Cardiac fibroblast (primary cell): ENCODE measurements at places on chromosomes 16 and 17.

- DNase-seq: no peak
These were observed 472 bp upstream of the NME2 start for GRCh38 chr17:51165680-51166197.

DNA sequence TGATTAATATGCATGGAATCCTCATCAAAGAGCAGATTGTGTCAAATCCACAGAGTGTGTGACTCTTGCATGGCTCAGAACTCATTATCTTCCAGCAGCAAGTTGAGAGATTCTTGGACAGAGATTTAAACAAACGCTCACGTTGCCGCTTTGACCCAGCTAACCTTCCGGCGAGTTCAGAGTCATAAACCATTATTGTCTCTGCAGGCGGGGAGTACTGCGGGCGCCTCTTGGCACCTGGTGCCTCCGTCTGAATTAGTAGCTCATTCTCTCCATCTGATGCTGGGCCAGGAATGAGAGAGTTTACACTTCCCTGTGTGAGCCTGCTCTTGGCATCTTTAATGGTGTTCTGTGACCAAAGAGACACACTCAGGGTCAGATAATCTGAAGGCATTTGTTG, 138.6 kb upstream of the WSCD1 start:
- DNase-seq: no peak

- DNase-seq: no peak
These were observed 236.1 kb upstream of the C16orf82 start for GRCh38 chr16:26830428-26831127.

GRCh38 chr17:13002761-13003453, 14.9 kb downstream of the ELAC2 start:
- DNase-seq: peak; percentile 82

DNA sequence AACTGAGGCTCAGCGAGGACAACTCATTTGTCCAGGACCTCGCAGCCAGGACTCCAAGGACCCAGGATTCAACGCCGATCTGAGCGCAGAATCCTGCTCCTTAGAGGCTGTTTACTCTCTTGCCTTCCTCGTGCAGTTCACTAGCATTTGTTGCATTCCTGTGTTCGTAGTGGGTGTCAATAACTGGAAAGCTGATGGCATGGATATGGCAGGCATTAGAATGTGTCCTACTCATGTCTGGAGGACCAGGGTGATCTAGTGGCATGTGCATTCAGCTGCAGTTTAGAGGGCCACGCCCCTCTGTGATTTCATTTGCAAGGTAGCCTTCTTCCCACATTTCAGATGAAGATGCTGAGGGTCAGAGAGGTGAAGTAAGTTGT, 510 bp downstream of the CRISPLD2 start:
- no peak for DNase-seq

- DNase-seq: peak; percentile 41
These were observed 3.0 kb downstream of the SOX9 start for GRCh38 chr17:72123530-72124437.

DNA sequence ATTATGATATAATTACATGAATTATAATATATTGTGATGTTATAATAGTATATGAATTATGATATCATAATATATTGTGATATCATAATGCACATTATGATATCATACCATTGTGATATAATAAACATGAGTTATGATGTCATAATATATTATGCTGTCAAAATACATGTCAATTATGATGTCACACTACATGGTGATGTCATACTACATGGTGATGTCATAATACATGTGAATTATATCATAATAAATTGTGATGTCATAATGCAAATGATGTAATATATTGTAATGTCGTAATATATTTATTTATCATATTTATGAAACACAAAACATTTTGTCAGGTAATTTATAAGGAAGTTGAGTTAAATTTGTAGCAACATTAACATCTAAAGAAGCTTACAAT, 1950.1 kb downstream of the TP53TG3F start:
- no peak for DNase-seq

DNA sequence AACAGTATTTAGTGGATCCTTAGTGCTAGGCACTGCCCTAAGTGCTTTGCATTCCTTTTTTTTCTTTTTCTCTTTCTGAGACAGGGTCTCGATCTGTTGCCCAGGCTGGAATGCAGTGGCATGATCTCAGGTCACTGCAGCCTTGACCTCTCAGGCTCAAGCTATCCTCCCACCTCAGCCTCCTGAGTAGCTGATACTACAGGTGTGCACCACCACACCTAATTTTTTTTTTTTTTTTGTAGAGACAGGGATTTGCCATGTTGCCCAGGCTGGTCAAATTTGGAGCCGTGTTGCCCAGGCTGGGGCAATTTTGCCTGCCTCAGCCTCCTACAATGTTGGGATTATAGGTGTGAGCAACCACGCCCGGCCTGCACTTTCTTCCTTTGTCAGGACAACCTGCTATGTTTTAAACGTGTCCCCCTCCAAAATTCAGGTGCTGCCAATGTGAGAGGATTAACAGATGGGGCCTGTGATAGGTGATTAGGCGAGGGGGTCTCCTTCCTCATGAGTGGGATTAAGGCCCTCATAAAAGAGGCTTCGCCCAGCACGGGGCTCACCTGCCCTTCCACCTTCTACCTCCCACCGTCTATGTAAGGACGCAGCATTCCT, 5.4 kb downstream of the NQO1 start:
- no peak for DNase-seq

- DNase-seq: peak; percentile 18
These were observed 368.6 kb downstream of the CDH13 start for GRCh38 chr16:82995286-82995923.

GRCh38 chr16:23950898-23951297, 115.1 kb downstream of the PRKCB start:
- DNase-seq: no peak
